Renal cortical epithelial cell (primary cell): ENCODE measurements at places on chromosomes 6 and 20. TPM values are rescaled to one million over a fixed set of nuclear protein-coding genes. Genes with fewer than 3 reads are reported as not detected.
A peak's percentile ranks its signal among the peaks of the same experiment; 100 is the strongest.

DNA sequence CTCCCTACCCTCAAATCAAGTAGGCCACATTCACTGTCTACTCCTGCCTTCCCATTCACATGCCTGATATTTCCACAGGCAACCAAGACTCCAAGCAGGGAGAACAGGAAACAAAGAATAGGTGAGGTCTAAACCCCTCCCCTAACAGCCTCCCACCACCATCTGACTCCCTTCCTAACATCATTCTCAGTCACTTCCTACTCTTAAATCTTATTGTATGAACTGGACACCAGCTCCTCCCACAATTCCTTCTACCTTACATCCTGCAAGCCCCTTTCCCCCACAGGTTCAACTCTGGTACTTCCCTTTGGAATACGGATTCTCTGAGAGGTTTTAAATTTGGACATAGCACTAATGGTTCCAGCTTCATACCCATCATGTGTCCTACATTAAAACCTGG lies 944 bp upstream of the C6orf136 start:
- no peak for DNase-seq

Gene BMP7
- total RNA-seq: 0.10 TPM in 1 of 2 replicates, not detected in the other

Gene BPI
- not detected in 2 replicates for total RNA-seq

Gene PDE10A
- 27.3 and 52.1 TPM in 2 replicates for total RNA-seq

Gene RAB32
- 82.4 and 277 TPM in 2 replicates for total RNA-seq

Gene ADGRF5
- 0.17 and 0.70 TPM in 2 replicates for total RNA-seq

GRCh38 chr6:144263786-144264185 lies 21.3 kb upstream of the UTRN start:
- DNase-seq: no peak

Gene TGIF2
- 13.4 and 21.5 TPM in 2 replicates for total RNA-seq

GRCh38 chr6:101396548-101397173 lies 3.2 kb downstream of the GRIK2 start:
- peak; percentile 51 for DNase-seq

- DNase-seq: no peak
These were observed 31.3 kb upstream of the GRM4 start for GRCh38 chr6:34177181-34177591.

Gene MUCL3
- total RNA-seq: 0.17 TPM in 1 of 2 replicates, not detected in the other

Gene VWA7
- total RNA-seq: 2.6 and 8.5 TPM in 2 replicates

DNA sequence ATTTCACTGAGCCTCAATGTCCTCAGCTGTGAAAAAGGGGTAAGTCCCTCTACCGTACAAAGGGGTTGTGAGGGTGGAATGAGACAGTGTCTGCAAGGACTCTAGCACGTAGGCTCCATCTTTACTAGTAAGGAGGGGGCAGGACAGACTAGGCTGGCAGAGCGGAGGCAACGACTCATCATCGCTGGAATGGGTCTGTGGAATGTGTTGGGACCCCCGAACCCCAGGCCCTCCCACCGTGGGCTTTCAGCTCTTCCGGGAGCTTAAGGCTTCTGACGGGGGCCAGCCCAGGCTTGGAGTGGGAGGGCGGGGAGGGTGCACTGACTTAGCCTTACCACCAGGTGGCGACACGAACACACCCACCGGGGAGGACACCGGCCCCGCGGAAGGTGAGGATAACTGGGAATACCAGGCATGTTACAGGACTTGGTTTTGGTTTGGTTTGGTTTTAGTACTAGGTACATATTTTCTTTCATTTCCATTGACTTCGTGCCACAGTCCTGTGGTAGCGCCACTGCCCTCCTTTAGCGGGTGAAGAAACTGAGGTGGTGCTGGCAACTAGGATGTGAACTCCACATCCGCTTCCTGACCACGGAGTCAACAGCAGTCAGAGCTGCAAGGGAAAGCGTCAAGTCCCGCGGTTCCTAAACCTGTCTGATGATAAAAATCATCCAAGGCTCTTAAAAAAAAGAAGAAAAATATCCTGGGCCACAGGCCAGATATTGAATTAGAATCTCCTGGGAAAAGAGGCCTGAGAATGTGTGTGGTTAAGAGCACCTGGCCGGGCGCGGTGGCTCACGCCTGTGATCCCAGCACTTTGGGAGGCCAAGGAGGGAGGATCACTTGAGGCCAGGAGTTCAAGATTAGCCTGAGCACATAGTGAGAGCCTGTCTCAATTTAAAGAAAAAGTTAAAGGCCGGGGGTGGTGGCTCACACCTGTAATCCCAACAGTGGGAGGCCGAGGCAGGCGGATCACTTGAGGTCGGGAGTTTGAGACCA lies 10.3 kb upstream of the TULP1 start:
- DNase-seq: peak; percentile 27

GRCh38 chr6:28943557-28944411 lies 20.0 kb upstream of the TRIM27 start:
- DNase-seq: peak; percentile 56

- peak; percentile 19 for DNase-seq
These were observed 399.5 kb downstream of the PHF3 start for GRCh38 chr6:64034910-64035655.

- DNase-seq: no peak
These were observed 4.7 kb upstream of the TUBB2A start for GRCh38 chr6:3162067-3162497.

Gene DEF6
- 0.99 and 2.6 TPM in 2 replicates for total RNA-seq

- no peak for DNase-seq
These were observed 101.2 kb downstream of the JPH2 start for GRCh38 chr20:44085616-44086434.
